ENCODE measurements at places on chromosomes 12 and 14.
A peak's percentile ranks its signal among the peaks of the same experiment; 100 is the strongest.

DNA sequence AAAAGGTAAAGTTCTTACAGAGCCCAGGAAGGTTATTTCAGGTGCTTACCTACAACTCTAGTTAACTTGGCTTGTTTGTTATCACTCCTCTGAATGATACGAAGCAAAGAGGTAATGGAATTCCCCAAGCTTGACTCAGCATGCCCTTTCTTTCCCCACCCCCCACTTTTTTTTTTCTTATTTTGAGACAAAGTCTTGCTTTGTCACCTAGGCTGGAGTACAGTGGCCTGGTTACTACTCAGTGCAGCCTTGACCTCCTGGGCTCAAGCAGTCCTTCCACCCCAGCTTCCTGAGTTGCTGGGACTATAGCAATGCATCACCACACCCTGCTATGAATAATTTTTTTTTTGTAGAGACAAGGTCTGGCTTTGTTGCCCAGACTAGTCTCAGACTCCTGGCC, 17.1 kb upstream of the YBX3 start:
- DNase-seq = no peak

GRCh38 chr14:93042968-93043940, 72.5 kb downstream of the ITPK1 start:
- no peak for DNase-seq

GRCh38 chr14:63454863-63455622, 88.1 kb downstream of the PPP2R5E start:
- no peak for DNase-seq

DNA sequence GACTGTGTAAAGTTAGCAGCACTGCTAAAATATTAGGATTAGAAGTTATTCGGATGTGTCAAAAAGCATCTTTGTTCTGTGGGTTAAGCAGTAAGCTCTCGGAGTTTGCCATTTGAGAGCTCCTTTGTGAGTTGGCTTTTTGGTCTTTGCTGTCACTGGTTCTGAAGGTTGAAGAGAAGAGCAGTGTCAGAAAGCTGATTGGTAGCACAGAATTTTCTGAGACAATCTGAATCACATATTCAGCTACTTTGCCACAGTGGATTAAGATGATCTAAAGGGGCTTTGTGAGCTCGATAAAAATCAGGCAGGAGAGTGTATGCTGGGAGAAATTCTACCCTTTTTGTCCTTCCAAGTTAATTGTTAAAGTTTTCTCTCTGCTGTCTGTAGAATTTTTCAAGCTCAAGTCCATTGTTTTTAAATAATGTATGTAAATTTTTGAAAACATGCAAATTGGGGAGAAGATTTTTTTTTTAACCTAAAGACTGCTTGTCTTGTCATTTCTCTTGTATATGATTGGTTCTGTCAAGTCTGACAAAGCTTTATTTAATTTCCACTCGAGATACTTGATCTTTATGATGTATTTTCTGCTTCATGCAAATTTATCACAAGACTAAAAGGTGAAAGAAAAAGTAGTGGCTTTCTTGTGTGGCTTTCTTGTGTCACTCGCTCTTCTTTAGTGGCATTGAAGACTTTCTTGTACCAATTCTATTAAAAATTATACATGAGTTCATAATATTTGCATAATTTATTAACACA, 307.3 kb downstream of the EGLN3 start:
- DNase-seq = no peak

DNA sequence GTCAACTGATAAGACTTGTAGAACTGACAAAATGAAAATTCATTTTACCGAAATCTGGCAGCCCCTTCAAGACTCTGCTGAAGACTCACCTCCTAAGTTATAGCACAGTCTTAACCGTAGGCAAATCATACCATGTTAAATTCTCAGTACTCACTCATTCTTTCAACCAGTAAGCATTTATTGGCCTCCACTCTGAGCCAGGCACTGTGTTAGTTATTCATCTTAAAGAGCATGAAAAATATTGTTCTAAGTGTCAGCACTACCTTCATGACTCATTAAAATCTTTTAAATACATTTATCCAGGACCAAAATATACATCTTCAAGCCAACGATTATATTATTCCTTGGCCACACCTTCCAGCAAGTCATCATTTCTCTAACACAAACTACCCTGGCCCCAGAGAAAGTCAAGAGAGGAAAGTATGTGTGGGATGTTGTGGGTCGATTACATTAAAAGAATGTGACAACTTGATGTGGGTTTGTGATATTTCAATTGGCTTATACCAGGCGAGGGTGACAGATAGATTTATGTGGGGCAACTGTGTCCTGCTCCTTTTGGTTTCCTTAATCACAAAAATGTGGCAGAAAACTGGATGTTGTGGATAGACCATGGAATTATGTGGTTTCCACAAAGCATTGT, 55.0 kb downstream of the TMEM30B start:
- no peak for DNase-seq

GRCh38 chr12:5402009-5402935, 29.6 kb upstream of the NTF3 start:
- no peak for DNase-seq

DNA sequence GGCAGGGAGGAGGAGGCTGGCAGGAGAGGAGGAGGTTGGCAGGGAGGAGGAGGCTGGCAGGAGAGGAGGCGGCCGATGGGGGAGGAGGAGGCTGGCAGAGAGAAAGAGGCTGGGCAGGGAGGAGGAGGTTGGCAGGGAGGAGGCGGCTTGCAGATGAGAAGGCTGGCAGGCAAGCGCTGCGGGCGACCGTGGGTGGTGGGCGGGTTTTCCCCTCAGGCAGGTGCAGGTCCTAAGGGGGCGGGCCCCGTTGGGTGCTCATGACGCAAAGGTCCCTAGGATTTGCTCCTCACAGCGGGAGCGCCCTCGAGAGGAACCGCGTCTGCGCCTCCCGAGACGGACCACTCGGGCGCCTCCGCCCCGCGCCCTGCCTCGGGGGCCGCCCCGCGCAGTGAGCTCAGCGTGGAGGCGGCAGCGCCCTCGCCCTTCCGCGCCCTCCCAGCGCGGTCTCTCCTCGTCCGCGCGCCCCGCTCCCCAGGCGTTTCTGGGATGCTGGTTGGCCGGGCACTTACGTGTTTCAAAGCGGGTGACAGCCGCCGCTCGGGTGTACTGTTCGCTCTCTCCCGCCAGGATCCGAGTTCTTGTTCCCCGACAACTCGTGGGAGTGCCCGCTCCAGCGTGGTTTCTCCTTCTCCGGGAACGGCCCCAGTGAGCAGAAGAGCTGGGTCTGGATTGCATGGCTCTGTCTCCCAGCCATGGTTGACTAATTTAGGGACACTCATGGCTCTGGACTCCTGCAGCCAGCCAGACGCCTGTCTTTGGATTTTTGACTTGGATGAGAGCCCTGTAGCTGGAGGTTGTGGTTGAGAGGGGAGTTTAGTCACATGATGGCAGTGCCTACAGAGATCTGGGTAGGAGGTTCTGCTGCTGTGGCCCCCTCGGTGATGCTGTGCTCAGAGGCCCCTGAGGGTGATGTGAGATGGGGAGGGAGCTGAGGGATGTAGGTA, 64.1 kb upstream of the PPP4R3A start:
- DNase-seq = peak; percentile 86
